ENCODE measurements at places on chromosomes 5 and 9.
A peak's percentile ranks its signal among the peaks of the same experiment; 100 is the strongest.

DNA sequence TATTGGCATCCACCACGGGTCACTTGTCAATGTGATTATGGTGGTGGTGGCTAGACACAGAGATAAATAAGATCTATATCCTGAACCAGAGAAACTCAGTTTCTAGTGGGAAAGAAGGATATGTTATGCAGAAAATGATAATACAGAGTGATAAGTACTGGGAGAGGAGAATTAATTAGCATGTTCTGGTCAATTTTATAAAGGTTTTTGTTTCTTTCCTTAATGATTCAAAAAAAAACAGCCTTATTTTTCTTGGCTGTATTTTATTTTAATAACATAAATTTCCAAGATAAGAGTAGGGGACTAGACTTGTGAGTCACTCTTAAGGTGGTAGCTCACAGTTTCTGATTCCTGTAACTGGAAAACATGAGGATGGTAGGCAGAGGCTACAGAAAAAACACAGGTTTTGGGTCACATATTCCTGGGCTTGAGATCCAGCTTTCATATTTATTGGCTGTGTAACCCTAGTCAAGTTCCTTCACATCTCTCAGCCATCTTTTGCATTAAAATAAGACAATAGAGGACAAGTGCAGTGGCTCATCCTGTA, 350.3 kb upstream of the RPS23 start:
- DNase-seq: no peak

GRCh38 chr9:23662320-23662719, 163.7 kb downstream of the ELAVL2 start:
- DNase-seq: no peak

DNA sequence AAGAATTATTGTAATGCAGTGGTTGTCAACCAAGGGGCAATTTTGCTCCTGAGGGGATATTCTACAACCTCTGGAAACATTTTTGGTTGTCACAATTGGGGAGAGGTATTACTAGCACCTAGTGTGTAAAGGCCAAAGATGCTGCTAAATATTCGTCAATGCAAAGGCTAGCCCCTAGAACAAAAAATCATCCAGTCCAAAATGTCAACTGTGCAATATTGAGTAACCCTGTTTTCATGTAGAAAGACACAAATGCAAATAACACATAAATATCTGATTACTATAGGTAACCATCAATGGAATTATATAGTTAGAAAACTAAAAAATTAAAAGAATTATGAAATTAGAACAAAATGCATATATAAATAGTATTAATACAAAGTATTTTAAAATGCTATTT, 26.1 kb downstream of the RNF145 start:
- DNase-seq: no peak

- DNase-seq: no peak
These were observed 46.6 kb downstream of the F2R start for GRCh38 chr5:76762484-76762883.

- peak; percentile 24 for DNase-seq
These were observed 146.7 kb downstream of the ROR2 start for GRCh38 chr9:91803151-91803940.

DNA sequence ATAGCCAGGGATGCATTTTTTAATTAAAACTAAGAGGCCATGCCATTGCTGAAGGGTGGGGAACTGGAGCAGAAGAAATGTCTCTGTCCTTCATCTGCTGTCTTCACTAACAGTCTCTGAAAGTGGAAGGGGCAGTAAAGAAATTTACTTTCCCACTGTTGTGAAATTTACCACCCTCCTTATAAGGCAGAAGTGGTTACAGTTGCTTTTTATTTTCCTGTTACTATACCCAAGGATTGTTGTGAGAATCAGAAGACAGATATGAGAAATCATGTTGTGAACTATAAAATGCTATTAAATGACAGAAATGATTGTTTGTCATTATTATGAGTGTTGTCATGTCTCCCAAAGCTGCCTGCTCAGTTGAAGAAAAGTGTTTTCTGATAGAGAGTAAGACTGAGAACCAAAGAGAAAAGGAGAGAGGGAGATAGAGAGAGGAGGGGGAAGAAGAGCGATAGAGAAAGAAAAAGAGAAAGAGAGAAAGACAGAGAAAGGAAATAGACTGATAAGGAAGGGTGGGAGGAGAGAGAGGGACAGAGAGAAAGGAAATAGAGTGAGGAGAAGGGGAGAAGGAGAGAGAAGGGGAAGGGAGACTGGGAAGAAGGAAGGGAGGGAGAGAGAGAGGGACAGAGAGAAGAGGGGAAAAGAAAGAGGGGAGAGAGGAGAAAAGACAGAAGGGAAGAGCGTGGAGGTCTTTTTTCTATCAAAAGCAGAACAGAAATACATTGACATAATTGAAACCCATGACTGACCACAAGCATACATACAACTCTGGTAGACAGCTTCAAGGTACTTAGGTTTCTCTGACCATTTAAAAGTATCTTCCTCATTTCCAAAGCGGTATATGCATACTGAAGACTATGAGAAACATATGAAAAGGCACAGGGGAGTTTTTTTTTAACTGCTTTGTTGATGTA, 22.5 kb downstream of the SEC61B start:
- DNase-seq: no peak

DNA sequence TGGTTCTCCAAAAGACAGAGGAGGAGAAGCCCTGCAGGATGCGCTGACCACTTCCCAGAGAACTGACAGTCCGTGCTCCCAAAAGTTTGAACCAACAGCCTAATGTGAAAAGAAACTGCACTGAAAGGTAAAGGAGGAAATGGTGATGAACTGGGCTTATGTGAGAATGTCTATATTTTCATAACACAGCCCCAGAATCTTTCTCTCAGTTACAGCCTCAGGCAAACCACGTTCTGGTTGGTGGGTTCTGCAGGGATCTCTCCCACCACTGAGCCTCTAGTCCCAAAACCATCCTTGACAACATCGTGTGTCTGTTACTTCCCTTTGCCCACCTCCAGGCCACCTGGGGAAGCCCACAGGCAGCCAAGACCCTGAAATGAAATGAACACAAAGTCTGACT, 23.9 kb downstream of the SPARC start:
- DNase-seq: no peak

- DNase-seq: peak; percentile 76
These were observed 36.7 kb upstream of the KCNIP1 start for GRCh38 chr5:170466988-170467707.

GRCh38 chr5:5017827-5018577, 122.1 kb upstream of the ADAMTS16 start:
- DNase-seq: no peak

GRCh38 chr5:72387985-72388384, 67.8 kb downstream of the PTCD2 start:
- peak; percentile 64 for DNase-seq

- no peak for DNase-seq
These were observed 198.9 kb upstream of the SGCD start for GRCh38 chr5:156128026-156128425.

DNA sequence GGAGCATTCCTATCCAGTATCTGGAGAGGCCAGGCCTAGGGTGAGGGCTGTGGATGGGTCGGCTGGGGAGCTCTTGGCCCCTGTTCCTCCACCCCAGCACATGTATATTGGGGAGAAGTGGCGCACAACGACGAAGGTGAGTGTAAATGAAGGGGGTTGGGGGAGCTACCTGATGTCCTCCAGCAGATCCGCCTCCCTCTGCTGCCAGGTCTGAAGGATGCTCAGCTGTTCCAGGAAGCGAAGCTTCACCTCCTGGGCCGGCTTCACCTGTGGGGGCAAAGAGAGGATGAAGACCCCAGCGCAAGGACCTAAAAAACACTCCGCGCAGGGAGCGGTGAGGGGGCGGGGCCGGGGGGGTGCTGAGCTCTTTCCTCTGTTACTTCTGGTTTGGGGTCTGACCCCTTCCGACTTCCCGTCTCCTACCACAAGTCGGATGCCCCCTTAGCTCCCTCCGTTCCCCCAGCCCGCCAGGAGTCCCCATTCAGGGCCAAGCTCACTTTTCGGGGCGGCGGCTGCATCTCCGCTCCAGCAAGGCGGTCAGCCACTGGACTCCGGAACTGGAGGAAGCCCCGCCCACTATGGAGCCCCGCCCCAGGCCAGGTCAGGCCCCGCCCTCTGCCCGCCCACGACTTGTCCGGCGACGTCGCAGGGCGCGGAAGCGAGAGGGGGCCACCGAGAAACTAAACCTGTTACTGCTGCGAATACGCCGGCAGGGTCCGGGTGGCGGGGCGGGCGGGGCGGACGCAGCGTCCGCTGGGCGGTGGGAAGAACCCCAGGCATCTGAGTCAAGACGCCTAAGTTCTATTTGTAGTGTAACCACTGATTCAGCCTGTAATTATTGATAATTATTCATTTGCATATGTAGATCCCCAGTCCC, at the start of gene FCHSD1:
FCHSD1 (minus strand) TSS at position 568 of the 877 bp plus-strand sequence; CDS start at position 518, 50 bp downstream.
- peak; percentile 95 for DNase-seq

DNA sequence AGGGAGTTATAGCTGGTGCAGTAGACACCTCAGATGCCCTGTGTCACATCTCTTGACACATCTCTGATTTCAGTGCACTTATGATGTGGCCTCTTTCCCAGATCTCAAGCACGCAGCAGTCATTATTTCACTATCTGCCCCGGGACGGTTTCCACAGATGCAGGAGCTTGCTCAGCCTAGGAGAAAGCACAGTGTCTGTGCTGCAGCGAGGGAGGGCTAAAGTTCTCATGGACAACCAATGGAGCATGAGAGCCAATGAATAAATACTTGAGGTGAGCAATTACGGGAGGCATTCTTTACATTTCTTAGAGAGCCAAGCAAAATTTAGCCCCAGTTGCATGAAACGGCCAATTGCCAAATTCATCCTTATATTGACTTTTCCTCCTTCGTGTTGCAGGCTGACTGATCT, 7.4 kb upstream of the MOB3B start:
- no peak for DNase-seq

DNA sequence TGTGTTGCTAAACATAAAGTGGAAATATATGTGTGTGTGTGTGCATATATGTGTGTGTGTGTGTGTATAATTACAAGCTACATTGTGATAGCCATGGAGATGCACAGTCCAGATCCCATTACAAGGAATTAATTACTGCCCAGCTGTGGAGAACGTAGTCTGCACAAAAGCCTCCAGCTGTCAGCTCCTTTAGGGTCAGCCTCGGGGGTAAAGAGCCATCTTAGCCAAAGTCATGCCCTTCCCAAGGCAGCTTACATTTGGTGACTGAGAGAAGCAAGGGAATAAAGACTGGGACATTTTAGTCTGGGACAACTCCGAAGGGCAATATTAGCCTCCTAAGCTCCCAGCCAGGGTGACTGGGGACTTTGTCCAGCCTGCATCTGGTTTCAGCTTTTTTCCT, 21.9 kb upstream of the FOCAD start:
- DNase-seq: no peak

- no peak for DNase-seq
These were observed 93.3 kb downstream of the BARX1 start for GRCh38 chr9:93861736-93862358.

DNA sequence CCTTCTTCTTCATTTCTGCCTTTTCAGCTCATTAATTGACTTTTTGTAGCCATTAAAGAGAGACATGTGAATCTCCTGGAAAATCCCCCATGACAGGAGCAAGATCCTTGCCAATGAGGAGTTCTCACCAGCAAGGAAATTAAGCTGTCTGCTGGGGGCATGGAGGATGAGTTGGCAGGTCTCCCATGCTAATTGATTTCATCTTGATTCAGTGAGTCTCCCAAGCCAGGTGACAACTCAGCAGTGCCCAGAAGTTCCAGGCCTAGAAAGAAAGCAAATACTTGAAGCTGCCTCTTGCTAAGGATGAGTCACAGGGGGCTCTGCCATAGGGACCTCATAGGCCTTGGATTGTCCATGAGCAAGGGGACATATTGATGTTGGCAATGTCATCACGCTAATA, 30.0 kb upstream of the ADRA1B start:
- no peak for DNase-seq

GRCh38 chr5:123879071-123879470, 367.1 kb downstream of the CSNK1G3 start:
- no peak for DNase-seq

- no peak for DNase-seq
These were observed 84.9 kb downstream of the VAV2 start for GRCh38 chr9:133906932-133907910.

- DNase-seq: no peak
These were observed 66.6 kb downstream of the CDC14B start for GRCh38 chr9:96553070-96553469.

DNA sequence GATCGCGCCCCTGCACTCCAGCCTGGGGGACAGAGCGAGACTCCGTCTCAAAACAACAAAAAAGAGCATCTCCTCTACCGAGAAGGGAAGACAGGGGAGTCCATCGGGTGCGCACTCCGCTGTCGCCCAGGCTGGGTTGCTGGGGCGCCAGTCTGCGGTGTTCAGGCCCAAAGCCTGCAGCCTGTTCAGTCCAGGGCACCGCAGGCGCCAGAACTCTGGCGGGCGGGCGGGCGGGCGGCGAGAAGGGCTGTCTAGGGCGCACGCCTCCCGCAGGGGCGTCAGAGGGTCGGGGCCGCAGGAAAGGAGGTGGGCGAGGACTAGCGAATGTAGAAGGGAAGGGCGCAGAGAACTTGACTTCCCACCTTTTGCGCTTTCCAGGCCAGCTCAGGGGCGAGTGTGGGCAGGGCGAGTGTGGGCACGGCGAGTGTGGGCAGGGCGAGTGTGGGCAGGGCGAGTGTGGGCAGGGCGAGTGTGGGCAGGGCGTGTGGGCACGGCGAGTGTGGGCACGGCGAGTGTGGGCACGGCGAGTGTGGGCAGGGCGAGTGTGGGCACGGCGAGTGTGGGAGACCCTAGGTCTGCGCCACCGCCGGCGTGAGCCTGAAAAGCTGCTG, 10.5 kb downstream of the PROP1 start:
- no peak for DNase-seq

DNA sequence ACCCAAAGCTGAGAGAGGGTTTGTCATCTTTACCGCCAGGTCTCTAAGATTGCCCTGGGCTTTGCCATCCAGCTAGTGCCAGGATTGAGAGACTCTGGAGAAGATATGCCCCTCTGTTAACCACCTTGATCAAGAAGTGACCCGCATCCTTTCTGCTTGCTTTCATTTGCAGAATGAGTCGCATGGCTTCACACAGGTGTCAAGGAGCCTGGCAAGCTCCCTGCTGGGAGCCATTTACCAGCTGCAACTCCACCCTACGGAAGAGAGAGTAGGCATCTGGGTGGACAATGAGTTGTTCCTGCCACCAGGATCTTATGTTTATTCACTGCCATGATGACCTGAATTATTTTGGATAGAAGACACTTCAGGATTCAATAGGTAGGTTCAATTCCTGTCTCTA, 43.0 kb downstream of the HSD17B3 start:
- no peak for DNase-seq

- no peak for DNase-seq
These were observed 46.3 kb upstream of the CNTLN start for GRCh38 chr9:17088566-17088965.

GRCh38 chr5:151029179-151030055, 9.0 kb downstream of the GPX3 start:
- DNase-seq: no peak

DNA sequence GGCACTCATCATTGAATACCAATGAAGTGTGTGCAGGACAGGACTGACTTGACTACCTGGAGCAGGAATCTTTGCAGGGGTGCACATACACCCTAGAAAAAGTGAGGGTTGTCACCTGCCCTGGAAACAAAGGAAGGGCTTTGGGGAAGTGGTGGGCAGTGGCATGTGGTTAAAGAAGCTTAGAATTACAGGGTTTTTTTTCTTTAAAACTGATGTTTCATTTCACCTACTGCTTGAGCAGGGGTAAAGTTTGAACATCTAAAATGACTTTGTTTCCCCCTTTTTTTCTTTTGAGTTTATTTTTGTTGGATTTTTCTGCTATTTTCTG, 2.0 kb upstream of the KDM3B start:
- DNase-seq: no peak
